ENCODE measurements at places on chromosomes 5 and 9.

DNA sequence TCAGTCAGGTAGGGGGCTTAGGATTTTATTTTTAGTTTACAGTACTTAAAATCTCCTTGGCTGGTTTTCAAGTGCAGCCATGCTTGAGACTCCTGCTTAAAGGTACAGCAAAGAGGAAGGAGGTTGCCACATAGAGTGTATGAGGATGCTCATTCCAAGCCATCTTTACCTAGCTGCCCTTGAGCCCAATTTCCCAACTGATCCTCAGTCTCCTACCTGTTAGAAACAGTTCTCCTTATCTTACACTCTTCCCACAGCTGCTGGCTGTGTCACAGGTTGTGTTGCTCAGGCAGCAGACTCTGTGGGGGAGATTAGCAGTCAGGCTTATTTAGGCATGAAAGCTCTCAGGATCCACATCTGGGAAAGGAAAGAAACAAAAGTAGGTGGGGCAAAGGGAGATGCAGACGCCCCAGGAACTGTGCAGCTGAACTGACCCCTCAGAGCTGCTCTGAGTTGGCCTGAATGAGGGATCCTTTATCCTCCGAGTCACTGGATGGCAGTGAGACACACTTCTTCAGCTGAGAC, 95.1 kb downstream of the NMUR2 start:
- no peak for DNase-seq

DNA sequence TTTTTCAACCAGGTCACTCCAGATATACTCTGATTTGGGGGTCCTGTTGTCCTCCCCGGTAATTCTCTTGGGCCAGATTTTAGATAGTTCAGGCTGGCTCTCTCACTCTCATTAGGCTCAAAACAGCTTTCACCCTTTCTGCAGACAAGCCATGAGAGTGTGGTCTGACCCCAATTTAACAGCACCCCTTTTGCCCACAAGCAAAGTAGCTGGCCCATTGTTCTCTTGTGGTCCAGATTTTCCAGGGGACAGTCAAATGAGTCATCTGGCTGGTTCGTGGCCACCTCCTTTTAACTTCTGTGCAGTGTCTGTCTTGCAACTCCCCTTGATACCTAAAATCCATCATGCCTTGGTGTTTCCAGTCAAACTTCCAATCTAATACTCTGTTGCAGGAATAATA, 16.5 kb downstream of the BHMT2 start:
- no peak for DNase-seq

DNA sequence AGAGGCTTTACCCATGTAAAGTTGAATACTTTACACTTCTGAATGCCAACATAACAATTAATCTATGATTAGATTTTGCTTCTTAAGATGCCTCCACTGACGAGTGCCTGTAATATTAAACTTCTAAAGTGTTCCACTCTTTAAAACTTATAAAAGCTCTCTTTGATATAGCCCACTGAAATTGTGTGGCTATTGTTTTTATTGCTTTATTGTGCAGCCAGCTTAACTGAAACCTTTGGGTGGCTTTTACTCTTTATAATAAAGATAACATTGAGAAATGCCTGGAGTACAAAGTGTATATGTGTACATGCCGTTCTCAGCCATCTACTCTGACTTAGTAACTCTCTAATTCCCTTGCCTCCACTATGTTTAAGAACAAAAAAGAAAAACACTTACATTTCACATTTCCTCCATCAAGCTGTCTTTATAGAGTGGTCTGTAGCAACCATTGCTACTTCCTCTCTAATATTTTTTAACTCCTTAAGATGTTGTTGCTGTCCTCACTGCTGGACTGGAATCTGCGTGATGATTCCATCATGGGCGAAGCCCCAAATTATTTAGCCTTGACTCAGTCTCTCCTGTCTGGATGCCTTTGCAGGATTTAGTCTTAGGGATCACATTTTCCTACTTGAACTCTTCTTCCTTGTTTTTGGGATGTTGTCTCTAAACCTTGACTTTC, 9.1 kb downstream of the PIK3R1 start:
- no peak for DNase-seq

DNA sequence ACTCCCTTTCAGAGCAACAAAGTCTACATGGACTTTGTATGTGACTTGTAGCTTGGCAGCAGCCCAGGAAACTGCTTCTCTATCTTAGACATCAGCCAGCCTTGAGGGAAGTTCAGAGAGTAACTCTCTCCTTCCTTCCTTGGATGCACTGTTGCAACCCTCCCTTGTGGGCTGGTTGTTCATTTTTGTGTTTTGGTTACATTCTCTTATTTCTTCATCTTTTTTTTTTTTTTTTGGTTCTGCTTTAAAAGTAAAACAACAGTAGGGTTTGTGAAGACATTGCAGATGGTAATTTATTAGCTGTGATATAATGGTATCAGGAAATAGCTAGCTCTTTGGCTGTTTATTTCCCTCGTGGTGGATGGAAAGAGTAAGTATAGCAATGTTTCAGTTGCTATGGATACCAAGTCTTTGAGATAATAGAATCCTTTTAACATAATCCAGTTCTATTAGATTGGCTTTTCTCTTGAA, 97.9 kb upstream of the MAMDC2 start:
- no peak for DNase-seq

GRCh38 chr5:110854200-110854599, 115.4 kb downstream of the SLC25A46 start:
- no peak for DNase-seq

DNA sequence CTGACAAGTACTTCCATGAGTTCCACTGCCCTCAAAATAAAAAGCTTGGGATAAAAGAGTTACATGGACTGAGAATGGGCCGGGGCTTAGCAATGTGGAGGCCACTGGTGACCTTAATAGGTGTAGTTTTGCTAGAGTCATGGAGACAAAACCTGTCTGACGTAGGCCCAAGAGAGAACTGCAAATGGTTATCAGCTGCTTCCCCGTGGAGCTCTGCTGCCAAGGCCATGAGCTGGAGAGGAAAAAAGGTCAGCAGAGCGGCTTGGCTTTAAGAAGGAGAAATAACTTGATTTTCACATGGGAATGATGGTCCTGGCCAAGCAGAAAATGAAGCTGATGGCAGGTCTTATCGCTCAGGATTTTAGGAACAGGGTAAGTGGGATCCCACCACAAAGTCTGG, 3.7 kb upstream of the SURF6 start:
- no peak for DNase-seq

- DNase-seq = no peak
Observed at GRCh38 chr5:122222580-122222979, 89.5 kb upstream of the SNCAIP start.

Measured in DMS 273 treated with DMSO at 0.1 percent for 48 hours (cell line).